ENCODE measurements at places on chromosomes 2 and 18.

DNA sequence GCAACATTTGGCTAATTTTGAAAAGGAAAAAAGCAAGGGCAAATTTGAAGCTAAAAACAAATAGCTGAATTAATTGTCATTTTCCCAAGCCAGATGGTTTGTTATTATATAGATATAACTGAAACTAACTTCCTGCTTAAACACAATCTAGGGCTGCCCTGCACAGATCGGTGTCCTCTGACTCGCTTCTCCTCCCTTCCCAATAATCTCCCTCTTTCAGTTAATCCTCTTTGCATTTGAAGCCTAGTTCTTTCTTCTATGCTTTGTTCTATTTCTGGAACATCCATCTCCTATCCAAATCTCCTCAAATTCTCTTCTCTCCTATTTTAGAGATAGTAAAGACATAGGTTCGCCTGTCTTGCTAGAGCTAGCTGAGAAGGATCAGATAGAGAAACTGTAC is 328.1 kb downstream of the SLC8A1 start:
- no peak for DNase-seq

DNA sequence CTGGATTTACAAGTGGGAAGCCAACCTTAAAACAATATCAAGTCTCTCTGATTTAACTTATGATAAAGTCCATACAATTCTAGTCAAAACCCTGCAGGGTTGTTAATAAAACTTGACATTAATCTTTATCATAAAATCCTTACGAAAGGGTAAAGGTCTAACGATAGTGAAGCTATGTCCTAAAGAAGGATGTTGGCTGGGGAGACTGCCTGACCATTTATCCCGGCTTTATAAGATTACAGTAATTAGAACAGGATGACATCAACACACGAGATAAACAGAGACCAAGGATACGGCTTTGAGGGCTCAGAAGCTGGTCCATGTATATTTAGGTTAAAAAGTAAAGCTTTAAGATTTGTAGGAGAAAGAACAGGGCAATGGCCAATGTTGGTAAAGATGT is 189.0 kb upstream of the COPS8 start:
- no peak for DNase-seq

GRCh38 chr18:61132031-61132430 is 201.2 kb upstream of the CDH20 start:
- DNase-seq: no peak

DNA sequence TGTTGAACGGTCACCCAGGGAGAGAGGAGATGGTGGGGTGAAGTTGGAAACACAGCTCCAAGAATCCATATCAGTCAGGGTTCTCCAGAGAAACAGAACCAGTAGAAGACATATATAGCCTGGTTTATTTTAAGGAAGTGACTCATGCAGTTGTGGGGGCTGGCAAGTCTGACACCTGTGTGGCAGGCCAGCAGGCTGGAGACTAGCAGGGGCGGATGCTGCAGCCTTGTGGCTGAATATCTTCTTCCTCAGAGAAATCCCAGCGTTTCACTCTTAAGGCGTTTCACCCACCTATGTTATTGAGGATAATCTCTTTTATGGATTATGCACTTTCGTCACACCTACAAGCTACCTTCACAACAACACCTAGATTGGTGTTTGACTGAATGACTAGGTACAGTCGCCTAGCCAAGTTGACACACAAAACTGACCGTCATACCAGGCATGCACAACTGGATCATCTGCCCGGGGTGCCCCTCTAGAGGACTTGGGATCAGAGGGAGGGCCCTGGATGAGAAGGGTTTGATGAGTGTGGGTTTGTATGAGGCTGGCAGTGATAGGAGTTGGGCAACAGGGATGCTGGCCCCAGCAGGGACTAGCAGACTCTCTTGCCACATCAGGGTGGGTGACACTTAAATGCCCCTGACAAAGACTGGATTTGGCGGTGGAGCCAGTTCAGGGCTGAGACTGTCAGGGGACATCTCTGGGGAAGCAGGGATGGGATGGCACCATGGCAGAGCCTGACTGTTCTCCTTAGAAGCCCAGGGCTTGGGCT is 23.4 kb downstream of the MROH2A start:
- DNase-seq: no peak

GRCh38 chr2:39519886-39520285 is 82.8 kb upstream of the MAP4K3 start:
- no peak for DNase-seq

All from CD4-positive, alpha-beta T cell treated with Interleukin-10 for 1 hour (primary cell).